ENCODE measurements at places on chromosomes 4 and X.

DNA sequence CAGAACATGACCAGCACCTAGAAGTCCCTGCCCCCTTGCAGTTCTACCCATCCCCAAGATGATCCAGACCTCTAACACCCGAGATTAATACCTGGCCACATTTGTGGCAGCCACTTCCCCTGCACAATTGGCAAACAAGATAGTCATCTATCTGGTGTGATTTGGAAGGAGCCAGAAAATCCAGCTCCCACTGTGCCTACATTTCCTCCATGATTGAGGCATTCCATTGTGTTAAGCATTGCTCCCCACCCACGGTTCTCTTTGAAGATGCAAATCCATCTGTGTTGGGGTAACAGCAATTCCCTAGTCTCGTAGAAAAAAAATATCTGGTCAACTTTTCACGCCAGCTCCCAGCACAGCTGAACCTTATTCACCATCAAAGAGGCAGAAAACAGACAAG lies 405.0 kb downstream of the BCOR start:
- no peak for DNase-seq

DNA sequence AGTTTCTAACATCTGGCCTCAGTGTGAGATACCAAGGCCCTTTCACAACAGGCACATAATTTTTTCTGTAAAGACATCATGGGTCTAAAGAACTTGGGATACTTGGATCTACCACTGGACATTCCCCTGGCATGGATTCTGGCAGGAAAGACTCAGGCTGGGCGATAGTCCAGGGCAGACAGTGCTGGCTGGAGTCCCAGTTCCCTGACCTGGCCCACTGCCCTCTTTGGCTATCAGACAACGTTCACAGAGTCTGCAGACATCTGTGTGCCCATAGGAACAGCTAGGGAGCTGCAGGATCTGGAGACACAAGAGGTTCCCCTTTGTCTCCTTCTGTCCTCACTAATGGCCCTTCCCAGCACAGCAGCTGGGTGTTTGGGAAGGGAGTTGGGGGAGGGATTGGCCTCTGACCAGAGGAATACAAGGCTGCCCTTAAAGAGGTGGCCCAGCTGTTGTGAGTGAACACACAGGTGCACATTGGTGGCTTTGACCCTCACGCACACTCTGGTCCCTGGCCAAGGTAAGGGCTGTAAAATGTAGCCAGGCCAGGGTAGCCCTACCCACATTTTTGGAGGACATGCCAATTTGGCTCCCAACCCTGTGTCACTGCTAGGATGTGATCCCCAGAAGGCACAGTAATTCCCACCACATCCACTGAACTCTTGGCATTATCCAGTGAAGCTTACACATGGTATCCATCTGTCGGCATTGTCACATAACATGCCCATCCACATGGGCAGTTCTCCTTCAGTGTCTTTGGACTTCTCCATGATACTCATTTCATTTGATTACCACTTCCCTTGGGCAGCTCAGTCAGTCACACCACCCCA lies 72.3 kb downstream of the SOX3 start:
- DNase-seq, result no peak

- DNase-seq, result no peak
Observed at GRCh38 chr4:6190486-6190885, 9.9 kb downstream of the JAKMIP1 start.

- DNase-seq, result no peak
Observed at GRCh38 chr4:121041307-121042090, 30.8 kb downstream of the NDNF start.

Measured in kidney glomerular epithelial cell (primary cell).